Endodermal cell (in vitro differentiated cells): ENCODE measurements at places on chromosomes 3 and 15. TPM values are rescaled to one million over a fixed set of nuclear protein-coding genes. Genes with fewer than 3 reads are reported as not detected.

DNA sequence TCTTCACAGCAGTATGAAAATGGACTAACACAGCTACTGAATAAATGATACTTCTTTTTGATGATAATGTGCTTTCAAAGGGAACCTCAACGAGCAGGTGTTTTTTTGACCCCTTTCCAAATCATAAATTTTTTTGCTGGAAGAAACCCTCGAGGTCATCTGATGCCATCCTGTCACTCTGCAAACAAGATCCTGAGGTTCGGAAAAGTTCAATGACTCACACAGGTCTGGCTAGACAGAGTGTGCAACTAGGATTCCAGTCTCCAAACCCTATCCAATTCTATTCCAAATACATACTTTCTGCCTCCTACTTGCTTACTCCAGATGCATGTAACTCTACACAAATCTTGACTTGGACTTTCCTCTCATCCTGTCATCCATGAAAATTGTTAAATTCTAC, 124.7 kb downstream of the NEDD4 start:
- H3K4me3 ChIP-seq: no peak overlapping the region
- H3K27me3 ChIP-seq: peaks cover 15% of the 10 kb centered on the region
- no peak overlapping the region for H3K27ac ChIP-seq
- H3K36me3 ChIP-seq: no peaks in the 10 kb centered on the region
- H3K4me1 ChIP-seq: peaks cover 14% of the 10 kb centered on the region
- no peak for DNase-seq

DNA sequence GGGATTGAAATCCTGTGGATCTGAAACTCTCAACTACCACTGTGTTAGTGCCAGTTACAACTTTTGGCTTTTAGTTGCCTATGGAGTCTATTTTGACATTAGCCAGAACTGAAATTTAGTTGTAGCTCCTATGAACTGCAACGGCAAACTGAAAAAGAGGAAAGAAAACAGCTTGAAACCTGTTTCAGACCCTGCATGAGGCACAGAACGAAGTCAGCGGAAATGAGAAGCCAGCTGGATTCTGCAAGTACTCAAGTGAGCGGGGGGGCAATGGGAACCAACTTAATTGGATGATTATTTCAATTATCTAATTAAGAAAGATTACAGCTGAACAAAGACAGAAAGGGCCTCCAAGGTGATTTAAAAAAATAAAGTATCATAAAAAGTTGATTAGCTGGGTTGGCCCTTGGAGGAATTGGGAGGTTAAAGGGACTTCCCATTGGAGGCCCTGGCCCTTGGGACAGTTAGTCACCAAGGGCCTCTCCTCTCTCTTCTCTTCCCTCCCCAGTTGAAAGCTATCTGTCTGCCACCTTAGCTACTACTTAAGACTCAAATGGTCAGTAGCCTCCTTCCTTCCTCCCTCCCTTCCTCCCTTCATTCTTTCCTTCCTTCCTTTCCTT, 352.1 kb downstream of the SHQ1 start:
- no peak overlapping the region for H3K27ac ChIP-seq
- no peaks in the 10 kb centered on the region for H3K4me1 ChIP-seq
- DNase-seq: no peak
- H3K4me3 ChIP-seq: no peak overlapping the region
- H3K27me3 ChIP-seq: no peaks in the 10 kb centered on the region
- H3K36me3 ChIP-seq: no peaks in the 10 kb centered on the region

GRCh38 chr3:98765721-98766120, 2.6 kb downstream of the ST3GAL6 start:
- no peaks in the 10 kb centered on the region for H3K36me3 ChIP-seq
- H3K4me3 ChIP-seq: no peak overlapping the region
- DNase-seq: no peak
- no peak overlapping the region for H3K27ac ChIP-seq
- H3K4me1 ChIP-seq: no peaks in the 10 kb centered on the region

DNA sequence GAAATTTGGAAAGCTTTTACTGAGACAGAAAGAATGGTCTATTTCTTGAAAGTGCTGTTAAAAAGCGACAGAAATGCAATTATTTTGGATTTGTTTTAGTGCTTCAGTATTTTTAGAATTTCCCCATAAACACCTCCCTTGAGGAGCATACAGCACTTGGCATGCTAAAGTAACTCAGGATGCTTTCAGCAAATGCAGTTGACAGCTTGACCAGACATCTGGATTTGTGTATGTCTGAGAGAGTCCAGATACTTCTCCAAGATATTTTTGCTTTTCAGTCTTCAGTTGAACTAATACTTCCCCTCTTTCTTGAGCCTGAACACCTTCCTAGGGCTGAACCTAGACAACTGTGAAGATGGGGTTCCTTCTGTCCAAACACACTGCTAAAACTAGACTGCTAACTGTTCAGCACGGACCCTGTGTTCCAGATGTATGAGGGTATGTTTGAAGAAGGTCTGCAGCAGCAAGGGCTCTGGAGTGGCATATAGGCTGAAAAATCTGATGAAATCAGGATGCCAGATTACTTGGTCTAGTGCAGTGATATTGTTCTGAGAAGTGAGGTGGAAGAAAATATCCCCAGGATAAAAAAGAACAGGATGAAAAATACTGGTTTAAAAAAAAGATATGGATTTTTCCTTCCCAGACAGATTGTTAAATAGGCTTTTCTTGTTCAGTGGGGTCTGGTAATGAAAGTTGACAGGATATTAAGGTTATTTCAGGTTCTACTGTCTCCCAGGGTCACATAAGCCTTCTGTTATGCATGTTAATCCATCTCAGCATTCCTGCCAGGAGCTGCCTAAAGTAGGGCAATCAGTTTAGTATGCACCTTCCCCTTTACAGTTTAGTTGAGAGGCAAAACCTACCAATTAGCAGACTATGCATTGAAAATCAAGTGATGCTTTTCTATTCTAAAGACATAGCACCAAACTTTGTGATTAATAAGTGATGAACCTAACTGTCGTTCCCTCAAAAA, 516.9 kb upstream of the TBL1XR1 start:
- no peaks in the 10 kb centered on the region for H3K4me1 ChIP-seq
- H3K27ac ChIP-seq: no peak overlapping the region
- DNase-seq: no peak
- H3K4me3 ChIP-seq: no peak overlapping the region
- no peaks in the 10 kb centered on the region for H3K36me3 ChIP-seq
- H3K27me3 ChIP-seq: no peaks in the 10 kb centered on the region

DNA sequence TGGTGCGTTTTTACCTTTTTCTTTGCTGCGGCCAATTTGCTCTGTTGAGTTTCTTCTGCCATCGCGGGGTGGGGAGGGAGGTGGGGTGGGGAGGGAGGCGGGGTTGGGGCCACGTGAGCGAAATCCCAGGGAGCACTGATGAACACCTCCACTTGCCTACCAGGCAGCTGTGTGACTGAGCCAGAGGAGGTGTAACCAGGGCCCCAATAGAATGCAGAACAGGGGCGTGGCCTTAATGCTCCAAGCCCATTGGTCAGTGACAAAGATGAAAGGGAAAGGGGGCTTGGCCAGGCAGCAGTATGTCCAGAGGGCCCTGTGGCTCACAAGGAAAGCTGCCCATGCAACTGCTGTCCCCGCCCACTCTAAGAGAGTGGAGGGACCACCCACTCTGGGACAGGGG, 21.4 kb upstream of the OR4F6 start:
- no peaks in the 10 kb centered on the region for H3K27me3 ChIP-seq
- H3K4me3 ChIP-seq: no peak overlapping the region
- H3K4me1 ChIP-seq: no peaks in the 10 kb centered on the region
- no peak overlapping the region for H3K27ac ChIP-seq
- peak; percentile 70 for DNase-seq

The RTF1 gene
- 47.9 and 48.6 TPM in 2 replicates for total RNA-seq
